ENCODE measurements at places on chromosomes 7 and 10.

DNA sequence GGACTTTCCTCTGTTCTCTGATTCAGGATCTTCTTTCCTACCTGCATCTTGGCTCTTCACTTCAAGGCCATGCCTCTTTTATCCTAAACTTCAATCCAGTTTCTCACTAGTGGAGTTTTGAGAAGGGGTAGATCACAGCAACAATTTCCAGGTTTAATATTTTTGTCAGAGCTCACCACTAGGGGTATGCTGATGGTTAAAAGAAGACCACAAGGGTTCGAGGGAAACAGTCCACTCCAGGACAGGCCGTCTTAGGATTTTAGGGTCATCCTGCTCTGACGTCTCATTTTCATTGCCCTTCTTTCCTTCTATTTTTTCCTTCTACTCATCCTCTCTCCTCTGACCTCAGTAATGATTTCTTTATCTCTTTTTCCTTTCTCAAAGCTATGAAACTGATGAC is 11.3 kb downstream of the STAG3 start:
- no peaks in the 10 kb centered on the region for H3K27me3 ChIP-seq
- no peak overlapping the region for H3K4me3 ChIP-seq
- no peaks in the 10 kb centered on the region for H3K36me3 ChIP-seq
- H3K27ac ChIP-seq = no peak overlapping the region
- no peak for DNase-seq

- no peak for DNase-seq
- H3K4me3 ChIP-seq = no peak overlapping the region
- H3K27ac ChIP-seq = no peak overlapping the region
- peaks cover 5% of the 10 kb centered on the region for H3K4me1 ChIP-seq
Measured at GRCh38 chr10:49277973-49278372, 21.0 kb upstream of the C10orf71 start.

- peaks cover 19% of the 10 kb centered on the region for H3K27me3 ChIP-seq
- no peak overlapping the region for H3K27ac ChIP-seq
- no peaks in the 10 kb centered on the region for H3K36me3 ChIP-seq
- peak overlapping the region; percentile 46 for H3K4me3 ChIP-seq
- H3K4me1 ChIP-seq = no peaks in the 10 kb centered on the region
Measured at GRCh38 chr7:115477193-115477651, 553.3 kb downstream of the TFEC start.

DNA sequence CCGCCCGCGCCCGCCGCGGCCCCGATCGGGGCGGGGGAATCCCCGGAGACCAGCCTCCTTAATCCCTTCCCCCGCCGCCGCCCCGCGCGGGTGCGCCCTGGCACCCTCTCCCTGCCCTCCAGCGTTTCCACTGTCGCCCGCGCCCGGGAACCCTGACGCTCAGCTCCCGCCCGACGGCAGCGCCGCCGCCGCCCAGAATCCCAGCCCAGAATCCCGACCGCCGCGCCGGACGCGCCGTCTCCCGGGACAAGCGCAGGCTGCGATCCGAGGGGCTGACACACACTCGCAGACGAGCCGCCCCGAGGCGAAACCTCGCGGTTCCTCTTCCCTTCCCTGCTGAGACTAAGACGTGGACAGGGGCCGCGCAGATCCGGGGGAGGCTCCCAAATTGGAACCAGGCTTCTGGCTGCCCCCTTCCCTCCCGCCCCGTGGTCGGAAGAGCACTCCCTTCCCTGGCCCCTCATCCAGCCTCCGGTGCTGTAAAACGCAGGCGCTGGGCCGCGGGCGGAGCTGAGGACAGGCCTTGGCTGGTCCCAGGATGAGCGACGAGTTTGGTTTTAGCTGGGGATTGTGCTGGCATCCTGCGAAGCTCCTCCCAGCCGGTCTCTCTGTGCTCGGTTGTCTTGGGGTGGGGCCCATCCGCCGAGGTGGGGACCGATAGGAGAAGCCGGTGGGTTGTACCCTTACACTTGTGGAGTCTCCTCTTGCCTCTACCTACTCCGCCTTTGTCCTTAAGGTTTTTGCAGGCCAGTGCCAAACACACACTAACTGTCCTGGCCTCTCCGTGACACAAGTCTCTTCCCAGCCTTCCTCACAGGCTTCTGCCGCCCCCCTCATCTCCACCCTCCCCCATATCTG is 1.1 kb downstream of the MARVELD1 start:
- DNase-seq = peak; percentile 76
- H3K4me3 ChIP-seq = peak overlapping the region; percentile 74
- H3K4me1 ChIP-seq = peaks cover 56% of the 10 kb centered on the region
- H3K27me3 ChIP-seq = no peaks in the 10 kb centered on the region
- H3K27ac ChIP-seq = peak overlapping the region; percentile 90

DNA sequence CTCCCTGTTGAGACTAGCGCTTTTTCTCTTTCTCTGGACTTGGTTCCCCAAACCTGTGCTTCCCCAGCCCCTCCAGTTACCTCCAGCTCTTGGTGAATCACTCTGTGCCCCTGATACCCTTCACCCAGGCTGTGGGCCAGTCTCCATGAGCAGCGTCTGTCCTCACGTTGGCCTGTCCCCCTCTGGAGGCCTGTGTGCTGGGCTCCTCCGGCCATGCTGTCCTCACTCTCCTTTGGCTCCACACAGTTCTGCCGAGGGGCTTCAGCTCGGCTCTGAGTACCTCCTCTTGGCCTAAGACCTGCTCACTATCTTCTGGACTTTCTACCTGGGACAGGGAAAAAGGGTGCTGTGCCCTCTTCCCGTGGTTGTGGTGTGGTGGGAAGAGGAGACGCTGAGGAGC is 140.2 kb upstream of the TNS3 start:
- DNase-seq = no peak
- H3K27me3 ChIP-seq = no peaks in the 10 kb centered on the region
- peaks cover 9% of the 10 kb centered on the region for H3K4me1 ChIP-seq
- H3K36me3 ChIP-seq = no peaks in the 10 kb centered on the region
- H3K27ac ChIP-seq = no peak overlapping the region
- H3K4me3 ChIP-seq = no peak overlapping the region

- H3K4me3 ChIP-seq = no peak overlapping the region
- H3K36me3 ChIP-seq = no peaks in the 10 kb centered on the region
- peaks cover 20% of the 10 kb centered on the region for H3K27me3 ChIP-seq
- no peak for DNase-seq
Measured at GRCh38 chr10:96482815-96483588, 30.7 kb downstream of the TLL2 start.

GRCh38 chr10:121942749-121943416 is 15.1 kb upstream of the ATE1 start:
- no peak for DNase-seq
- no peaks in the 10 kb centered on the region for H3K4me1 ChIP-seq
- no peaks in the 10 kb centered on the region for H3K27me3 ChIP-seq
- H3K36me3 ChIP-seq = no peaks in the 10 kb centered on the region

DNA sequence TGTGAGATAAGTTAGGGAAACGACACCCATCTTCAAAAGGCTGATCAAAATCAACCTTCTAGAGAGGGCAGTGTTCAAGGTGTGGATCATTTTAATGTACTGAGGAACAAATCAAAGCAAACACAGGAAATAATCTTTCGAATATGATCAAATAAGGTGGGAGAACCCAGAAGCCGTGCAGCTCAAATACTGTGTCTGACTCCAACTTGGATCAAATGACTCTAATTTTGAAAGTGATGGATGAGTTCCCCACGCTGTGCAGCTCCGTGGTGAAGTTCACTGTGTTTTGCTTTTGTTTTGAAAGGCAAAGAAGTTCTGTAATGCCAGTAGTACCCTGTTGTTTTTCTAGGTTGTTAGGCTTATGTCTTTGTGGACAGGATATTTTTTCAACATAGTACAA is 250.9 kb downstream of the SFMBT2 start:
- no peak overlapping the region for H3K4me3 ChIP-seq
- no peak overlapping the region for H3K27ac ChIP-seq
- H3K4me1 ChIP-seq = no peaks in the 10 kb centered on the region
- H3K36me3 ChIP-seq = peaks cover 29% of the 10 kb centered on the region

DNA sequence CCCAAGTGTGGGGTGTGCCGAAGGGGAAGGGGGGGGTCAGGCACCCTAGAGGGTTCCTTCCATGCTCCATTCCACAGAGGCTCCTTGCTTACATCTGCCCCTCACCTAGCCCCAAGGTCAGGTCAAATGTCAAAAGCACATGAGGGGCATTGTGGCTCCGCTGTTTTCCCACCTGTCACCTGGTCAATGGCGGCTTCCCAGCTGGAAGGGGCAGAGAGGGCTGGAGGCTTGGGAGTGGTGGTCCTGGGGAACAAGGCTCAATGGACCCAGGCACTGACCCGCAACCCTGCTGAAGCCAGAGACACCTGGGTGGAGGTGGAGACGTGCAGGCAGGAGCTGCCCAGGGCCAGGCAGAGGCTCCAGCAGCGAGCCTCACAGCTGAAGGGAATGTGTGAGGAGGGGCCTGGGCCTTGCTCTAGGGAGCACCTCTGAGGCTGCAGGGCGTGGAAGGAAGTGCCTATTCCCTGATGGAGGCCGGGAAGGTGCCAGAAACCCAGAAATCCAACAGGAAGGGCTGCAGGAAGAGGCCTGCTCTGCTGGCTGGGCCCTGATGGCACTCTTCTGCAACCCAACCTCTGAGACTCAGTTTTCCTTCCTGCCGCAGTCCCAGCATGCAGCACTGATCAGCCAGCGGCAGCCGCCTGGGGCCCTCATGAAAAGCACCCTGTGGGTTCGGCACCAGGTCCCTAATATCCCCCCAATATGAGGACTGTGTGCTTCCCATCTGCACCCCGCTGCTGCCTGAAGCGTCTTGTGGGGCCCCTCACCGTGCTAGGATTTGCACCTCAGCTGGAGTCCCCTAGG is 16.0 kb downstream of the RASGEF1A start:
- no peak for DNase-seq
- H3K27me3 ChIP-seq = no peaks in the 10 kb centered on the region
